ENCODE measurements at places on chromosomes 12 and 14.

GRCh38 chr12:15165012-15165659, 56.1 kb downstream of the RERG start:
- DNase-seq, result no peak

DNA sequence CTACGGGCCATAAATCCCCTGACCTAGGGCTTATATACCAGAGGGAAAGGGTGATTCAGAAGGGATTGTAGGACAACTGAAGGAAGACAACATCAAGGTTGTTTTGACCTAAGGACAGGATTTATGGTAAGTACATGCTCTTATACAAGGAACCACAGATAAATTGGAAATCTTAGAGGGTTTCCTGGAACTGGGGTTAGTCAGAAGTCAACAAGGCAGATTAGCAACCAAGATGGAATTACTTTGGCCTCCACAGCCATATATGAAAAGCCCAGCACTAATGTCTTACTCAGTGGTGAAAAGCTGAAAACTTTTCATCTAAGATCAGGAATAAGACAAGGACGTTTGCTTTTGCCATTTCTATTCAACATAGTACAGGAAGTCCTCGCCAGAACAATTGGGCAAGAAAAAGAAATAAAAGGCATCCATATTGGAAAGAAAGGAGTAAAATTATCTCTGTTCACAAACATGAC, 5.4 kb downstream of the TMBIM4 start:
- DNase-seq, result no peak

GRCh38 chr14:58978343-58978742, 210.1 kb upstream of the DAAM1 start:
- no peak for DNase-seq

- no peak for DNase-seq
These were observed 856 bp upstream of the EIF4B start for GRCh38 chr12:53005215-53005985.

- no peak for DNase-seq
These were observed 379.9 kb upstream of the DCN start for GRCh38 chr12:91562476-91562875.
